Psoas muscle (tissue), 8 donors: ENCODE measurements at places on chromosomes 4 and X. TPM values are rescaled to one million over a fixed set of nuclear protein-coding genes. Genes with fewer than 3 reads are reported as not detected.

The INTS6L gene
- total RNA-seq = 0.81 TPM

The CC2D2A gene
- 2.2 TPM for total RNA-seq

The MSANTD1 gene
- total RNA-seq = 0.53 TPM

- no peak overlapping the region for H3K27ac ChIP-seq
- H3K4me1 ChIP-seq = no peaks in the 10 kb centered on the region
- no peaks in the 10 kb centered on the region for H3K36me3 ChIP-seq
- no peaks in the 10 kb centered on the region for H3K27me3 ChIP-seq
- no peak overlapping the region for H3K4me3 ChIP-seq
- DNase-seq = no peak
Measured at GRCh38 chr4:144174401-144175067, 34.0 kb upstream of the GYPA start.

DNA sequence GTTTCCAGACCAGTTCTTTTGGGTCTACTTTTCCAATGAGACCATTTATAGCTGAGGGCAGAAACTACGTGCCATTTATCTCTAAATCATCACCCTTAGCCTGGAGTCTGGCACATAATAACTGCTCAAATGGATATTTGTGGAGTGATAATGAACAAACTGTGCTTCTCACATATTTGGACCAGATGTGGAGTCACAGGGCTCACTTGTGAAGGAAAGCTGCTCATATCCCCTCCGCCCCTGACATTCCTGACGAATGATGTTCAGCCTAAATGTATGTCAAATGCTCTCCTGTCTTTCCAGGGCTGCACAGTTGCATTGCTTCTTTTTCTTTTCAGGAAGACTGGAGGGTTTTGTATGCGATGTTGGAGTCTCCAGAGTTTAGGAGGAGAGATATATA lies 110.1 kb downstream of the GBA3 start:
- H3K27ac ChIP-seq = no peak overlapping the region
- H3K36me3 ChIP-seq = no peaks in the 10 kb centered on the region
- no peak for DNase-seq
- H3K4me3 ChIP-seq = no peak overlapping the region
- no peaks in the 10 kb centered on the region for H3K27me3 ChIP-seq

GRCh38 chrX:150770623-150771022 lies 77.4 kb downstream of the MTMR1 start:
- no peak overlapping the region for H3K4me3 ChIP-seq
- no peaks in the 10 kb centered on the region for H3K27me3 ChIP-seq
- no peak overlapping the region for H3K27ac ChIP-seq
- H3K4me1 ChIP-seq = no peaks in the 10 kb centered on the region
- H3K36me3 ChIP-seq = no peaks in the 10 kb centered on the region
- DNase-seq = no peak

DNA sequence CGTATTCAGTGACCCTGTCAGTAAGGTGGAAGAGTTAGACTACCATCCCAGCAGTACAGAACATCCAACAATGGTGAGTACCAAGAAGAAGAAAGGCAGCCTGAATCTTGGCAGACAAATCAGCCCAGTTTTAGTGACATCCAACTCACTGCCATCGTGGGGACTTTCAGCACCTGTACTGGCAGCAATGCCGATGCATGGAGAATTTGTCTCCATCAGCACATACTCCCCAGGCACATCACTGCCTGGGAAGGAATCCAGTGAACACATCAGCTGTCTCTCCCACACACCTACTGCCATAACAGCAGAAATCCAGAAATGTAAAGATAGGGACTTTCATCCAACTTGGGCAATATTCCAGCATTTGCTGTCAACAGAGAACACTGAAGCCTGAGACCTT lies 29.8 kb downstream of the PTCHD1 start:
- no peak for DNase-seq
- peaks cover 3% of the 10 kb centered on the region for H3K27me3 ChIP-seq
- no peaks in the 10 kb centered on the region for H3K36me3 ChIP-seq
- H3K27ac ChIP-seq = no peak overlapping the region

DNA sequence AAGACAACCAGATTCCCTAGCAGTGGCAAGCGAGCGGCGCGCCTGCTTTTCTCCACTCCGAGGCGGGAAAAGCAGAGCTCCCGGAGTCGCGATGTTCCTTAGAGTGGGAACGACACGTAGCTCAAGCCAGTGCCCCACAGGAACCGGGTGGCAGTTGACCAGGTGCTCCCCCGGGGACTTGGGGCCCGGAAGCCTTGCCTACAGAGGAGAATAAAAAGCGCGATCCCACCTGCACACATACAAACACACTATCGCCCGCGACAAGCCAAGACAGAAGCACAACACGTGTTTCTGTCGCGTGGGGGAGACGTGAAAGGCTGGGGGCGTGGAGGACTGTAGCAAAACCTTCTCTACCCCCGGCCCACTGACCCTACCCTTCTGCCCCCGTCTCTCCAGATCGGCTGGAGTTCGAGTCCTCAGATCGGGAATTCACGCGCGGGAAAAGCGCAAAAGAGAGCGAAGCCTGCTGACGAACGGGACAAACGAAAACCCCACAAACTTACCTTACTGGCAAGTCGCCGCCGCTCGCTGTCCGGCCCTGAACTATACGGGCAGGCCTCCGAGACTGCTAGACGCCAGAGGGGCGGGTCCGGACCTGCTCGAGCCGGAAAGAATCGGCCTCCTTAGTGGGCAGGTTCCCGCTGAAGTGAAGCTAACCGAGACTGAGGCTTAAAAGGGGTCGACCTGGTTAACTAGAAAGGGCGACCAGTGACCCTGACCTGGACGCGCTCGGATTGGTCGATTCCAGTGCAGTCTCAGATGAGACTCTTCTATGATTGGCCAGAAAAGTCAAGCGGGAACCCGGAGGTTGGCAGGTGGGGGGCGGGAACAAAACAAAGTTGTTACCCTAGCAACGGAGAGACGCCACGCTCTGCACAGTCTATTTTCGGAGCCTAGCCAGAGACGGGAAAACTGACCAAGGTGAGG lies at the start of the genes DNAAF6 and NUP62CL:
DNAAF6 (plus strand) TSS at position 842 of the 927 bp plus-strand sequence. CDS start 6,265 bp downstream, outside the sequence.
NUP62CL (minus strand) TSS at position 664 of the 927 bp plus-strand sequence. CDS start 31,287 bp downstream, outside the sequence.
- peak; percentile 56 for DNase-seq
- H3K36me3 ChIP-seq = no peaks in the 10 kb centered on the region
- H3K4me3 ChIP-seq = peak within 1 kb of the TSS; percentile 59
- no peaks in the 10 kb centered on the region for H3K4me1 ChIP-seq
- H3K27me3 ChIP-seq = peaks cover 18% of the 10 kb centered on the region

DNA sequence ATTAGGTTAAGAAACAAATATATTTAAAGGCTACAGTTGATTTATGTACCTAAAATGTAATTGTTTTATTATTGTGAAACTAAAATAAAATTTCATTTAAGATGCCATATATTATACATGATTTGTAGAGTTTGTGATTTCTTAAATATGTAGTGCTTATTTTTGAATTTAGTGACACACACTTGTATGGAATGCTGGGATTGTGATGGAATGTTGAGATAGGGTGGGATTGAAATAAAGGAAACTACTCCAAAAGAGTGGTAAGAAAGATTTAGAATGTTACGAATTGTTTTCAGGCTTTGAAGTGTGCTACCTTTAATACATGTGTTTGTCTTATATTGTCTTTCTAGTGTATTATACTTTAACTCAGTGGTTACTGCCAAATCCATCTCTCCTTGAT lies 330.3 kb upstream of the PITX2 start:
- H3K27ac ChIP-seq = no peak overlapping the region
- H3K4me3 ChIP-seq = no peak overlapping the region
- H3K4me1 ChIP-seq = no peaks in the 10 kb centered on the region
- DNase-seq = no peak
- no peaks in the 10 kb centered on the region for H3K36me3 ChIP-seq

DNA sequence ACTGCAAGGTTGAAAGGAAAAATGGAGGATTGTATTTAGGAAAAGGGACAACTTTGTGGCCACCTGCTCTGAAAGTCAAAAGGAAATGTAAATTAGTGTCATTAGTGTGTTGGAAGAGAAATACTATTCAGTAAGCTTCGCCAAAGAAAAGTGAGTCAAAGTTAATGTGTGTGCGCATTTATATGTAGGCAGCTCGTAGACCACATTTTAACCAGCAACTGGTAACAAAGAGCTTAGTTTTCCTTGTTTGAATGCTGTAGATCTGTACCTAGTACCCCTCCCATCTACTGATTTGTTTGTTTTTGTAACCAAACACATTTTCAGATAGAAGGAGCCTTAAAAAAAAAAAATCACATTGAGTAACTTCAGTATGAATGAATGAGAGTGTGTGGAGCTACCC lies 69.3 kb downstream of the GPAT3 start:
- peaks cover 28% of the 10 kb centered on the region for H3K4me1 ChIP-seq
- no peak for DNase-seq
- no peak overlapping the region for H3K4me3 ChIP-seq
- H3K27me3 ChIP-seq = no peaks in the 10 kb centered on the region
- peaks cover 23% of the 10 kb centered on the region for H3K36me3 ChIP-seq

DNA sequence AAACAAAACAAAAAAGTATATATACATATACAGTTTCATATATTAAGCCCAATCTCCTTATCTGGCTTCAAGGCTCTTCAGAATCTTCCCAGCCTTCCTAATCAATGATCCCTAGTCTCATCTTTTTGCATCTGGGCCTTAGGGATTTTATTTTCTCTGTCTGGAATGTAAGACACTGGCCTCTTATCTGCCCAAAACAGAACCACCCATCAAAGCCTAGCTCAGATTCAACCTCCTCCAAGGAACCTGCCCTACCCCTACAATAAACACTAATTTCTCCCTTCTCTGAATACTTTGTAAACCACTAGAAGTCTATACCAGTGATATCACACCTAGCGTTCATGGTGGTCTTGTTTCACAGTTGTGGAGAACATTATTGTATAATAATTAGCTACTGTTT lies 23.2 kb upstream of the GAB1 start:
- H3K27me3 ChIP-seq = no peaks in the 10 kb centered on the region
- no peaks in the 10 kb centered on the region for H3K36me3 ChIP-seq
- H3K27ac ChIP-seq = no peak overlapping the region
- H3K4me1 ChIP-seq = no peaks in the 10 kb centered on the region
